ENCODE measurements at places on chromosomes 4 and X.

- no peak for DNase-seq
Measured at GRCh38 chr4:117477925-117478324, 392.5 kb upstream of the TRAM1L1 start.

DNA sequence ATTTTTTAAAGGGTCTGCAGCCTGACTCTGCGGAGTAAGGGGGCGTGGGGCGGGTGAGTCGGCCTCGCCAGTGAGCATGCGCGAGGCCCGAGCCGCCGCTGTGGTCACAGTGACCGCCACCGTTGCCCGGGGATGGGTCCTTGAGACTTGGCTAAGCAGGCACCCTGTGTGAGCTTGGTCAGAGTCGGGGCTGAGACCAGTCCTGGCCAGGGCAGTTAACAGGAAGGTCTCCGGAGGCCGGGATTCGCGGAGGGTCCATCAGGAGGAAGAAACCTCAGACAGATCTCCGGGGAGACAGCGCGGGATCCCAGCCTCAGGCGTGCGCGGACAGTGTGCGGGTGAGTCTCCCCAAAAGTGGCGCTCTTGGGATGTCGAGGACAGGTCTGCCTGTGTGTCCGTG lies 1384.4 kb upstream of the PCDH10 start:
- DNase-seq: no peak

DNA sequence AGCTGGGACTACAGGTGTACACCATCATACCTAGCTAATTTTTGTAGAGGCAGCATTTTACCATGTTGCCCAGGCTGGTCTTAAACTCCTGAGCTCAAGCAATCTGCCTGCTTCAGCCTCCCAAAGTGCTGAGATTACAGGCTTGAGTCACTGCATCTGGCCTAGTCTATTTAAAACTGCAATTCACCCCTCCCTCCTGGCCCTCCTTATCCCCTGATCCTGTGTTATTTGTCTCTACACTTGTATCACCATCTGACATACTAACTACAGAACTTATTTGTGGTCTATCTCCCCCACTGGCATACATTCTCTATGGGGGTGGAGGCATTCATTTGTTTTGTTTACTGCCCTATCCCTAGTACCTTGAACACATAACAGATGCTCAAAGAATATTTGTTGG lies 23.7 kb downstream of the CC2D2A start:
- no peak for DNase-seq

DNA sequence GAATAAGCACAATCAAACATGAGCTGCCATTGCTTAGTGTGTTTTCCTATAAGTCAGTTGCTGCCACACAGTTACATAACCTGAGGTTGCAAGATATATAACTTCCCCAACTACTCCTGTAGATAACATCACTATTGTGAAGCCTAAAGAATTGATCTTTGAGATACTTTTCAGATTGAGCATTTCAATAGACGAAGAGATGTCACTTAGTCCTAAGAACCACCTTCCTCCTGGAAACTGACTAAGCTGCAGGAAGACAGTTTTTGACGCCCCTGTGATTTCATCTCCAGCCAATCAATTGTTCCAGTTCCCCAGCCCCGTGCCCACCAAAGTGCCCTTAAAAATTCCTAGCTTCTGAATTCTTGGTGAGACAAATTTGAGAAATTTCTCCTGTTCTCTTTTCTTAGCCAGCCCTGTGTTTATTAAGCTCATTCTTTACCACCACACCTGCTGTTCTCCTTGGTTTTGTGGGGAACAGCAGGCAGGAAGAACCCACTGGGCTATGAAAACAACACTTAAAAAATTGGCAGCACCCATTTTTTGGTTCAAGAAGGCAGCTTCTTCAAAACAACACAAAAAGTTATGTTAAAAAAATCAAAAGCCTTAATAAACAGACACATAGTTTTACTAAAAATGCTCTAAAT lies 317.1 kb upstream of the PABPC4L start:
- DNase-seq: no peak

GRCh38 chr4:146437778-146438177 lies 84.0 kb downstream of the SLC10A7 start:
- no peak for DNase-seq

GRCh38 chrX:68761086-68761485 lies 67.7 kb upstream of the EFNB1 start:
- no peak for DNase-seq

DNA sequence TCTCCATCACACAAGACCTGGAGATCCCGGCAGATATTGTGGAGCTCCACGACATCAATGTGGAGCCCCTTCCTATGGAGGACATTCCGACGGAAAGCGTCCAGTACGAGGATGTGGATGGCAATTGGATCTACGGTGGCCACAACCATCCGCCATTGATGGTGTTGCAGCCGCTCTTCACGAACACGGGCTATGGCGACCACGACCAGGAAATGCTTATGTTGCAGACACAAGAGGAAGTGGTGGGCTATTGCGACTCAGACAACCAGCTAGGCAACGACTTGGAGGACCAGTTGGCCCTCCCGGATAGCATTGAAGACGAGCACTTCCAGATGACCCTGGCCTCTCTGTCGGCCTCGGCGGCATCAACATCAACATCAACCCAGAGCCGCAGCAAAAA lies 717 bp downstream of the YY2 start:
- no peak for DNase-seq

DNA sequence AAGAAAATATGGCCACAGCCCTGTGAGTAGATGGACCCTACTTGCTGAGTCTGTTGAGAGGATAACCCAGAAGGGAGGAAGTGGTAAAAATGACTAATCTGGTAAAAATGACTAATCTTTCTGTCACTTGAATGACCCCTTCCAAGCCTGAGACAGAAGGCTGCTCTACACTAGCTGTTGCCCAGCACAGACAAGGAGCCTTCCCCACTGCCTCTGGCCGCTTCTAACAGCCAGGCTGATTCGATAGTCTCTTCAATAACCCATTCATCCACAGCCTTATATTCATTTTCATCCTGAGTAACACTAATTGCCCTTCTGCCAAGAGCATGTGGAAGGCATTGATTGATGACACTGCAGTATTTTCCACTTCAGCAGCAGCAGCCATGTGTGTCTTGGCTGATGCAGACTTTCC lies 18.4 kb downstream of the MAGEB17 start:
- DNase-seq: no peak

DNA sequence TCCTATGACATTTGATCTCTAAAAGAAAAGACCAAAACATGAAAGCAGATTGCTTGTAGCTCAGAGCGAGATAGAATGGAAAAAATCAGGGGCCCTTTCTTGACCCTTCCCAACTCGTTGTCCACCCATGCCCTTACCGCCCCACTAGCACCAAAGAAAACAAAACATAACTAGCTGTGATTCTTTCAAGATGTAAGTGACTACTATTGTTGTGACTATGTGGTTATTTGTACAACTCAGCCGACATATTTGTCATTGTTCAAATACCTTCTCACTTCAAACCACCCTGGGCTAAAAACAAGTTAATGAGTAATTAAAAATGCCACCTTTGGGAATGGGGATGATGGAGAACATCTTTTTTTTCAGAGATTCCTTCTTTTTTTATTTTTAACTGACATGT lies 171.2 kb upstream of the GPC4 start:
- DNase-seq: no peak

GRCh38 chr4:108834166-108834834 lies 71.4 kb upstream of the ETNPPL start:
- DNase-seq: no peak

- no peak for DNase-seq
Measured at GRCh38 chr4:83753260-83753659, 217.4 kb downstream of the GPAT3 start.

GRCh38 chr4:118749347-118749988 lies 64.3 kb downstream of the METTL14 start:
- no peak for DNase-seq

- DNase-seq: no peak
Measured at GRCh38 chr4:89915937-89916336, 21.3 kb downstream of the MMRN1 start.

GRCh38 chr4:37482236-37482913 lies 203.8 kb downstream of the RELL1 start:
- DNase-seq: no peak

GRCh38 chrX:119041175-119041574 lies 31.6 kb upstream of the CT47C1 start:
- no peak for DNase-seq

- DNase-seq: no peak
Measured at GRCh38 chr4:8912089-8912455, 40.4 kb upstream of the HMX1 start.

GRCh38 chr4:84220990-84221389 lies 278.1 kb downstream of the NKX6-1 start:
- DNase-seq: no peak

DNA sequence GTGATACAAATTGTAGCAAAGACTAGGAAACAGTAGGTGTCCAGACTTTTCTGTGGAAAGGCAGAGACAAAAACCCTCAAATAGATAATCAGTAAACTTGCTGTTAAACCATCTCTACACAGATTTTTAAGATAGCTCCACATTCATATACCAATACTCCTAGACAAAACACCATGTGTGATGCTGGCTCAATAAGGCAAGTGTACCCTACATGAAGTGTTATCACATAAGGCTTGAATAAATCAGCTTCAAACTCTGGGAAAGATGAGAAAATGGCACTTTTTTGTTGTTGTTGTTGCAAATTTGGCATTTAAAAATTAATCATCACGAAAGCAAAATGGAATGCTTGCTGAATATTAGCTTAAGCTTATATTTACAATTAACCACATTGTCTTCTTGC lies 45.1 kb downstream of the DRD5 start:
- no peak for DNase-seq

- DNase-seq: no peak
Measured at GRCh38 chr4:41657561-41657960, 91.0 kb downstream of the PHOX2B start.

- no peak for DNase-seq
Measured at GRCh38 chrX:53716328-53717088, 30.0 kb upstream of the HUWE1 start.

DNA sequence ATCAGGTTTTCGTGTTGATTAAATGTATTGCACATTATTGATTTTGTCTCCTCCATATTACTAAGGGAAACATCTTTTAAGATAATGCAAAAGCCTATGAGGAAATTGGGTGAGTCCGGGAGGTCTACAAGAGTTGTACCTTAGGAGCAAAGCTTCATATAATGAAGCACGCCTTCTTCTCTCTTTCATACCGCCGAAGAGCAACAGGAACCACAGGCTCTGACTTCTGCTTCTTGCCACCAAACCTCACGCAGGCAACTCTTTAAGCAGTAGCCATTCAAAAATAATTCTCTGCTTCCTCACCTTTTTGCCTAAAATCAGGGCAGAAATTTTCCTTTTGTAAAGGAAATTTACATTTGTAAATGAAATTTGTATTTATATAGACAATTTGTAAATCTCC lies 139.6 kb downstream of the SPRY1 start:
- no peak for DNase-seq

DNA sequence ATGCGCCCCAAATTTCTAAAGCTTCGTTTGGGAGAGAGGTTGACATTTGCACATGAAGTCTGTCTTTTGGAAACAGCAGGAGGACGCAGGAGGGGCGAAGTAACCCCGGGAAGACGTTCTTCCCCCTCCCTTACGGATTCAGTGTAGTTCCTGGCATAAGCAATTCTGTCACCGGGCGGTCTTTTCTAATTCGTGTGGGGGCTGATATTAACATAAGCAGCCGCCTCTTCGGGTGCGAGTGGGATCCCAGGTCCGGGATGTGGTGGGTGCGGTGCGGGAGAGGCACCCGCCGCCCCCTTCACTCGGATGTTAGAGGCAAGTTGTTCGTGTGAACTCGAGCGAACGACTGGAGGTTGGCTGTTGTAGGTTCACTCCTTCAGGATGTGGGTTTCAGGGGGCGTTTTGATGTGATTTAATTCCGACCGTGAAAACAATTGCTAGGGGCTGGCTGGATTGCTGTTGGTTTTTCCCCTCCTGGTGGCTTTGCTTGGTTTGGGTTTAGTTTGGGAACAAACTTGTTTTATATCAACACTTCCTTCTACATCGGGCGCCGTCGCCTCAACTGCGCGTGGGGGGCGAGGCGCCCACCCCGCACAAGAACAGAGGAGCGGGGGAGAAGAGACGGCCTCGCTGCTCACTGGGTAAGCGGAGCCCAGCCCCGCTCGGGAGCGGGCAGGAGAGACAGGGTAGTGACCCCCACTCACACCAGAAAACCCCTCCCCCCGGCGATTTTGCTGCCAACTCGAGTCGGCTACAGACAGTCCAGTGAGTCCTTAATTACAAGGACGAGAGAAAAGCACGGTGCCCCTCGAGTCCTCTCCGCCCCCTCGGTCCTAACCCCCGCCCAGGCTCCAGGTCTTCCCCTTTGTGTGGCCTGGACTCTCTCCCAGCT lies 2.9 kb upstream of the LEF1 start:
- no peak for DNase-seq

DNA sequence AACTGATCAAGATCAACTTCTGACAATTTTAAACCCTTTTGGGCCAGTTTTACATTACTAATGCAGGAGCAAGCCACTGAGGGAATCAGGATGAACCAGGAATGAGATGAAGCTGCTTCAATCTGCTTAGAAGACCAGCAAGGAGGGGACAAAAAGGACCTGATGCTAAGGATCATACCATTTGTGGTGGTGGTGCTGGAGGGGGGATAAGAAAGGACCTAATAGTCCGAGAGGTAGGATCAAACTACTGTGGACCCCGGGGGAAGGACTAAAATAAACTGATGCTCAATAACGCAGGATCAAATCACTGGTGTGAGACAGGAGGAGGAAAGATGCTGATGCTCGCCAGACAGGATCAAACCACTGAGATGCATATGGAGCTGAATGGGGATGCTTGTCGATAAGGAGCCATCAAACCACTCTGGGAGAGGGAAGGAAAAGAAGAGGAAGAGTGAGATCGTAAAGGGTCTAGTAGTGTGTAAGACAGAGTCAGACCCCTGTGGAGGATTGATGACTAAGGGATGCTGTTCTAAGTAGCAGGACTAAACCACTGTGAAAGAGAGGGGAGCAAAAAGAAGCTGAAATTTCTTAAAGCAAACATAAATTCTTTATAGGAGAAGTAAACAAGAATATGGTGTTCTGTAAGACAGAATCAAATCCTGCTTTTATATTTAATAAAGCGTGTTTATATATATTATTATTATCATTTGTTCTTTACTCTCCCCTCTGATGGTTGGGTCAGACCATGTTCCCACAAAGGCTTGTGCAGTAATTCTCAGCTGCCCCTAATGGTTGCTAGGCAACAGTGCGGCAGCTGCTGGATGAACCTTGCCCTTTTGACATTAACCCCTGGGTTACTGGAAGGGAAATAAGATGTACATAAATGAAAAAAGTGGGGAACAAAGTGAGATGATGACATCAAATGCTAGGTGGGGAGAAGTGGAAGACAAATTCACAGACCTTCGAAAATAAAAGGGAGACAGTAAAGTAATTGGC lies 432.5 kb upstream of the FGF16 start:
- no peak for DNase-seq

- no peak for DNase-seq
Measured at GRCh38 chrX:139929876-139930275, 3.0 kb downstream of the ATP11C start.

DNA sequence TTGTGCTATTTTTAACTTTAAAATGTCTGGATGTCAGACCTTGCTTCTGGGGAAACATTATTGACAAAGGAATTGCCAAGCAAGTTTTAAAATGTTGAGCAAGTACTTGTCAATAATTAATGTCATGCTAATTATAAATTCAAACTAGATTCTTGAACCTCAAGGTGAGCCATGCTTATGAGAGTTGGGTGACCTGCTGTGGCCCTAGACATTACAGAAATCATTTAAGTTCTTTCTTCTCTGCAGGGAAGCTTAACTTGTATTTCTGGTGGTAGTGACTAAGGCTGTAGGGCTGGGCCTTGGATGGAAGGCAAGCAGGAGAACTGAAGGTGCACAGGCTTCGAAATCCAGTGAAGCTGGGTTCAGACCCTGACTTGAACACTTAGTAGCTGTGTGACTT lies 14.8 kb upstream of the UCHL1 start:
- DNase-seq: no peak

- no peak for DNase-seq
Measured at GRCh38 chr4:155405059-155405458, 28.3 kb upstream of the MAP9 start.

All from activated CD4-positive, alpha-beta T cell treated with anti-CD3 and anti-CD28 coated beads for 24 hours (primary cell).